ENCODE measurements at places on chromosomes 1 and 21.

- no peak for DNase-seq
Observed at GRCh38 chr1:158810311-158810710, 20.8 kb upstream of the MNDA start.

GRCh38 chr1:30420519-30421050 lies 302.8 kb downstream of the MATN1 start:
- no peak for DNase-seq

DNA sequence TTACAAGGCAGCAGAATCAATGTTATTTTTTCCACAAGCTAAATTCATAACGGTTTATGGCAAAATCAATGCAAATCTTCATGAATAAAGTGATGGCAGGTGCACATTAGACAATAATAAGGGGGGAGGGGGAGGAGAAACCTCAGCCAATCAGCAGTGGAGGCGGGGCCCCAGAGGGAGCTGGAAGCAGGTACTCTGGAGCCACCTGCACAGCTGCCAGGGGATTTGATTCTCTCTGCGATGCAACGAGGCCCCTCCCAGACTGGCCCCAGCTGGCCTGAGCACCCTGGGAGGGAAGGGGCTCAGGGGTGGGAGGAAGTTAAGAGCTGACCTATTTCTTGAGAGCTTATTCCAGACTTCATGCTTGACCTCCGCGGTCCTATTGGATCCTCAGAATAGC lies 127.8 kb upstream of the IGSF21 start:
- DNase-seq, result no peak

DNA sequence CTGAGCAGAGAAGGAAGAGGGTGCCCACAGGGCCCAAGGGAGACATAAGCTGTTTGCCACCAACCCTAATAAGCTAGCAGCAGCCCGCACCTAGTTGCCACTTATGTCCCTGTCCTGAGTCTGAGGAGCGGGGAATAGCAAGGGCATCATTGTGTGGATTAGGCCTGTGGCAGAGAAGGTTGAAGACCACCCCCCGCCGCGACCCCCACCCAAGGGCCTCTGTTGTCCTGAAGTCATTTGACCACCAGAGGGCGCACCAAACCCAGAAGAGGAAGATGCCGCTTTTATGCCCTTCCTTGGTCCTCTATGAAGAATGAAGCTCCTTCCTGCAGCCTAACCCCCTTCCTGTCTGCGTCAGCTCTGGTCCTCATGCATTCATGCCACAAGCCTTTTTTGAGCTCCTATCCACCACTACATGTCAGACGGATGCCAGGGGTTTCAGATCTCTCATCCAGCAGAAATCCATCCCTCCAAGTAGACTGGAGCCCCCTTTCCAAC lies 16.6 kb downstream of the RHBG start:
- DNase-seq, result peak; percentile 68

DNA sequence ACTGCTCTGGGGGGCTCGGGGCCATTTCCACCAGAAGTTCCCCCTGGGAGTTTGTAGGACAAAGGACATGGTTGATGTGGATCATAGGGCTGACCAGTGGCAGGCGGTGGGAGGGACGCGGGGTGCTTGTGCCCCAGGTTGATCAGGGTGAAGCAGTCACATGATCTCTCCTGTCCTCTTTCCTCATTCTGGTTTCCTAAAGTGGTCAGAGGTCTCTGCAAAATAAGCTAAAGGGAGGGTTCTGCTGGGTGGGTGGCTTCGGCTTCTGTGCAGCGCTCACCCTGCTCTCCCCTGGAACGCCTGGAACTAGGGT lies 9.2 kb downstream of the PDXK start:
- no peak for DNase-seq

GRCh38 chr1:185375583-185375982 lies 58.5 kb upstream of the IVNS1ABP start:
- DNase-seq, result no peak

DNA sequence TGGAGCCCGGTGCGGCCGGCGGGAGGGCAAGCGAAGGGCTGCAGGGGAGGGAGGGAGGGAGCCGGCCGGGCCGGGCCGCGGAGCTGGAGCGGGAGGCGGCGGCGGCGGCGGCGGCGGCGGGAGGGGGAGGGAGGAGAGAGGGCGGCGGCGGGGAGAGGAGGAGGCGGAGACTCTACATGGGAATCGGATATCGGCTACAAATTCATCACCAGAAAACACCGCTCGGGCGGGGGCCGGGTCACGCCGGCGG lies at the start of gene AKT3:
TSS of gene AKT3 (minus strand) at position 42 of the 250 bp plus-strand sequence. CDS start 7,073 bp downstream, outside the sequence.
- no peak for DNase-seq

DNA sequence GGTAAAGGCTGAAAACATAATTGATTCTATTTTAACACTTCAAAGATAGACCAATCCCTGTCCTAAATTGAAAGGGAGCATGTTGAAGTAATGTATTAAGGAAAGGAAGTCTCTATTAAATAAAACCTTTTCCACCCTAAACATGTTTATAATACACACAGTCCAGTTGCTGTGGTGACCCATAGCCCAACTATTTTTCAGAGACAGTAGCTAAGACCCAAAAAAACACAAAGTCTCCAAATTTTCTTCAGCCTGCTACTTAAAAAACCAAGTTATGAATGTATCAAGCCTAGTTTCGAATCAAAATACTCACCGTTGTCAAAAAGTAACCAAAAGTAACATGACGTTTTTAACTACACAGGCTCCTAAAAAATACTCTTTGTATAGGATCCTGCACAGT lies 1.6 kb downstream of the ELK4 start:
- no peak for DNase-seq

GRCh38 chr1:72485801-72486200 lies 203.5 kb upstream of the NEGR1 start:
- no peak for DNase-seq

- no peak for DNase-seq
Observed at GRCh38 chr1:158102881-158103674, 77.6 kb upstream of the CD1D start.

DNA sequence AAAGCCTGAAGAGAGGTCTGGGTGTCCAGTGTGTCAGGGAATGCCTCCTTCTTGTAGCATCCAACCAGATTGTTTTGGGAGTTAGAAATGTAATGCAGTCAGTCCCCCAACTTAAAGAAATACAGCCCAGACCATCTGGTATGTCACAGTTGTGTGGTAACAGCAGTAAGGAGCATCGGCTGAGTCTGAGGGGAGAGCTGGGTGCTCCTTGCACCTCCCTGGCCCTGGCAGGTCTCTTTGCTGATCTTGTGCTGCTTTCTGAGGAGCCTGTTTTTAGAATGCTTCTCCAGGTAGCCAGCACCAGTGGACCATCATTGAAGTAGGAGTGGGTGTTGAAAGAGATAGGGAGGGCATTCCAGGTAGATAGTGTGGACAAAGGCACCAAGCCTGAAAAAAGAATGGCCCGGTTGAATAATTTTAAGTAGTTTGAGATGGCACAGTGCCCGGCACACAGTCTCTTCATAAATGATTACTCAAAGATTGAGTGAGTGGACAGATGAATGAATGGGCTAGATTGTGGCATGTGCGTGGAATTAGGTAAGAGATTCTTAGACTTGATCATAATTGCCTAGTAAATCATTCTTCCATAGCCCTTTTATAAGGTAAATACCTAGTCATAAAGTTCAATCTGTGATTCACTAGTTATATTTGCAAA lies 46.5 kb downstream of the LAMC1 start:
- DNase-seq, result no peak

GRCh38 chr1:18283601-18284385 lies 176.2 kb downstream of the IGSF21 start:
- no peak for DNase-seq

DNA sequence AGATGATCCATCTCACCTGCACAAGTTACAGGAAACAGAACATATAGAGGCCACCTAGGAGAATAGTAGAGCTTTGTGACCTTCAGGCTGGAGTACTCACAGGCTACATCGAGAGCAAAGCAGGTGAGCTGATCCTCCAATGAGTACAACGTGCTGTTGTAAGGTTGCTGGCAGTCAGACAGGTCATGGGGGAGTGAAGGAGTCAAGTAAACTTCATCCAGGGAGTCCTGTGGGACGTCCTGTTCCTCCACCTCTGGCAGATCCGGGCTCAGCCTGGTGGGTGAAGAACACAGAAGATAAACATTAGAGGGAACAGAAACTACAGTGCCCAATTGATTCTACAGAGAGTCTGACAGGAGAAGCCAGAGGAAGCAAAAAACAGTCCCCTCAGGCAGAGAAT lies 62.5 kb downstream of the PRKAB2 start:
- no peak for DNase-seq

DNA sequence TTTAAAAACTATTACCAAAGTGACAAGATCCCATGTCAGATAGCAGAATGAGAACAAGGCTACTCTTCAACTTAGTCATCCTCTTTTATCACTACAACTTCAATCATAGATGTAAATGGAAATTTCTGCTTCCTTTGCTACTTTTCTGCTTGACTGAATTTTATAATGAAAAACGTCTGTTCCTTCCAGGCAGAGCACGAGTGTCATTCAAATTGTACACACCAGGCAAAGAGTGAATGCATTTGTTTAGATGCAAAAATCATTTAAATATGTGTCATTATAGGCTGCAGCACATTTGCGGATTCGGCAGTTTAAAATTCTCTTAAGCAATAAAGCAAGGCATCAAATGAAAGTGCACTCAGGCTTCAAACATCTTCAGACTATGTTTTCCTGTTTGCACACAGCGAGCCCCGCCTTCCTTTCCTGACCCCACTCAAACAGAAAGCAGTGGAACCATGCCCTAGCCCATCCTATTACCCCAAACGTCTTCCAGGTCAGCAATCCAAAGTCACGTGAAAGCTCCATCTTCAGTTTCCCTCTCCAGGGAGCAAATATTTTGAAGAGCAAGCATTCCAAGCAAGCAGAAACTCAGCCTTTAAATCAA lies 99.6 kb downstream of the APP start:
- DNase-seq, result no peak

DNA sequence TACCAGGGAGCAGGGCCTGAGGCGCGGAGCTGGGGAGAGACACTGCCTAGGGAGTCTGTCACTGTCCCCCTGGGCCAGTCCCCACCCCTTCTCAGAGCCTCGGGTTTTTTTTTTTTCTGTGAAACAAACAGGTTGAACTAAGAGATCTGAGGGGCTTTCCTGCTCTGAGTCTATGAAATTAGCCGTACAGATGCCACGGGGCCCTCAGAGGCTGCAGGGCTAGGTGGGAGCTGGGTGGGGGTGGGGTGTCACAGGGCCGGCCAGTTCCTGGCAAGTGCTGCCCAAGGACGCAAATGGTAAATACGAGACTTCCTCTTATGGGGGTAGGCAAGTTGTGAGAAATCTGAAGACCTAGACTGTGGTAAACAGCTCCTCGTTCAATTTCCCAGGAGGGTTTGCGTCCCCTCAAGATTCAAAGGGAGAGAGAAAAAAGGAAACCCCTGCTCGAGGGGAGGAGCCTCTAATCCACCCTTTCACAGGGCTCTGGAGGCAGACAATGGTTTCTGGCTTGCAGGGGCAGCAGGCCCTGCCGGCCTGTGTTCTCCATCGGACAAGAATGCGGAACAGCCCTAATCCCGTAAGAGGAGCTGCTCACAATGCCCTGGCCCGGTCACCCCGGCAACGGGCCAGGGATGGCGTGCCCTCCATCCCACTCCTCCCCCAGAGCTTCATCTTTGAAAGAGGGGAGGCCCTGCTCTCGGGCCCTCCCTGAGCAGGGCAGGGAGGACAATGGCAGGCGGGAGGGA lies 7.8 kb downstream of the NUAK2 start:
- no peak for DNase-seq

DNA sequence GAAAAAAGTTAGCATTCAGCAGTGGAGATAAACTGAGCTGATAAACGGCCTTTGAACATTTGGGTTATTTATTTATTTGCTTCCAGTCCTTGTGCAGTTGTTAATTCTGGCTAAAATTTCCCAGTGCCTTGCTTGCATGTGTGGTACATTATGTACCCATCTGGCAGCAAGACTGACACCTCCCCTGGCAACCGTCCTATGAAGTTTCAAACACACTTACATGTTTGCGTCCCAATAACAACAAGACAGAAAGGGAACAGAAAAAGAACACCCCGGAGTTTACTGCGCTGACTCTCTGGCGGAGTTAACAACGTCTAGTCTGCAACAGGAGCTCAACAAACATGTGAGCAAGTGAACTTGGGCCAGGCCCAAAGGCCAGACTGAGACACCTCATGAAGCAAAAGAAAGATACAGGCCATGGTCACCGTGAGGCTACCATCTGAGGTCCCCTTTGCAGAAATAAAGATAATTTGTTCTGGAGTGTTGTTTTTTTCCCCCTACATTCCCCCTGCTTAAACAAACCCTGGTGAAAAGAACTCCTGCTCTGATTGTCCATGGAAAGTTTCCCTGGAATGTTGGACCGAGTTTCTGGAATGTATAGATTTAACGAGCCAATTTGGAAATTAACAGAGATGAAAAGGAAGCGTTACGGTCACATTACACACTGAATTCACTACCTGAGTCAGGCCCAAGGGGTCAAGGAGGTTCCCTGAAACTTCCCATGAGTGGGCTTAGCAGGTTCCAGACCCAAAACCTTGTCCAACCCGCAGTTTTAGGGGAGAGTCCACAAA lies 33.4 kb downstream of the TRABD2B start:
- DNase-seq, result no peak

DNA sequence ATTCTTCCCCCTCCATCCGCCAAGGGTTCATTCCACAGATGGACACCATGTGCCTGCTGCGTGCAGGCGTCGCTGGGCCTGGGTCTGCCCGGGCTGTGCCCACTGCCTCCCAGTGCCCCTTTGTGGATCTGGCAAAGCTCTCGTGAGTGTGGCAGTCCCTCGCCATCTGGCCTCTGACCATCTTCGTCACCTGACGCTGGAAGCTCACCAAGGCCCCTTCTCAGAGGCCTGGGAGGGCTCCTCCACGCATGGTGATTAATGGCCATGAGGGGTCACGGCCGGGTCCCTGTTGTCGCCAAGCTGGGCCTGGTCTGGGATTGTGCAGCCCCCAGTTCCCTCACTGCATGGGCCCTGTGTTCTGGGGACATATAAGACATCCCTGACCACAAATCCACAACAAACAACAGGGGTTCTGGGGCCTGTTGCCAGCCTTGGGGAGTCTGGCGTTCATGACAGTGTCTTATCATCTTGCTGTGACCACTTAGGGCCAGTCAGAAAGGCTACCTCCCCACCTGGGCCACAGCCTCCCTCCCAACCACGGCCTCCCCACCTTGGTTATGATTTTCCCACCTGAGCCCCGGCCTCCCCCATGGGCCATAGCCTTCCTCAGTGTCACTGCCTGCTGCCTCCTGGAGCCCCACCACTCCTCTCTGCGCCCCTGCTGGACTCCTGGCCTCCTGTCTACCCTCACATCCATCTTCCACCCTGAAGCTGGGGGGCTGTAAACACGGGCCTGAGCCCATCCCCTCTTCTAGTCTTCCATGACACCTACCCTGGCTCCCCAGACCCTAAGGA lies 27.9 kb downstream of the SLC45A1 start:
- DNase-seq, result no peak

DNA sequence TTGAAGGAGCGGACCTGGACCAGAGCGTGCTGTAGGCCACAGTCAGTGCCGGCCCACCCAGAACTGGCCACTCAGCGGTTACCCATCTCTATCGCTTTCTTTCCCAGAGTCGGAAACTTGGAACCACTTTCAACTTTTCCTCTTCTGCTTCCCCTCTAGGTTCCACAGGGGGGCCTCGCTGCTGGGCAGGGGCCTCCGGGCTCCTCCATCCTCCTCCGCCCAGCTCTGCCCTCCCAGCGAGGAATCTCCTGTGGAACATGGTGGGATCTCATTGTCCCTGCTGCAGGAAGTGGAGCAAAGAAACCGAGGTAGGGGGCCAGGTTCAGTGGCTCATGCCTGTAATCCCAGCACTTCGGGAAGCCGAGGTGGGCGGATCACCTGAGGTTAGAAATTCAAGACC lies 139.2 kb downstream of the ETS2 start:
- no peak for DNase-seq
